ENCODE measurements at places on chromosomes 7 and 10. TPM values are rescaled to one million over a fixed set of nuclear protein-coding genes. Genes with fewer than 3 reads are reported as not detected.

Gene AMZ1
- total RNA-seq: not detected

- DNase-seq: no peak
Measured at GRCh38 chr10:62460393-62460792, 86.2 kb downstream of the ZNF365 start.

DNA sequence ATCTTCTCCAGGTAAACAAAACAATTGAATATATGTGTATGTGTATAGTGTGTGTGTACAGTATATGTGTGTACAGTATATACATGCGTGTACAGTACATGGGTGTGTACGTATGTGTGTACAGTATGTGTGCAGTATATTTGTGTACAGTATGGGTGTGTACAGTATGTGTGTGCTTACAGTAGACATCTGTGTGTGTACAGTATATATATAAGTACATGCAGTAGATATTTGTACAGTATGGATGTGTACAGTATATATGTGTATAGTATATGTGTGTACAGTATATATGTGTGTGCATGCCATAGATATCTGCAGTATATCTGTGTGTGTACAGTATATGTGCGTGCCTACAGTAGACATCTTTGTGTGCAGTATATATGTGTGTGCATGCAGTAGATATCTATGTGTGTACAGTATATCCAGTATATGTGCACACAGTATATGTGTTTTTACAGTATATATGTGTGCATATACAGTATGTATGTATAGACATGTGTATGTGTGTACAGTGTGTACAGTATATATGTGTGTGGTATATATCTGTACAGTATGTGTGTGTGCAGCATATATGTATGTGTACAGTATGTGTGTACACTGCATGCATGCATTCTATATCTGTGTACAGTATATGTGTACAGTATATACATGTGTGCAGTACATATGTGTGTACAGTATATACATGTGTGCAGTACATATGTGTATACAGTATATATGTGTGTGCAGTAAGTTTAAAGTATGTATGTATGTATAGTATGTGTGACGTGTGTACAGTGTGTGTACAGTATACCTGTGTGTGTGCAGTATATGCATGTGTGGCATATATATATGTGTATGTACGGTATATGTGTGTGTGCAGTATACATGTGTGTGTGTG is 37.3 kb upstream of the SLC39A12 start:
- DNase-seq: no peak

Gene BAG3
- 27.7 TPM for total RNA-seq

GRCh38 chr7:141486959-141487358 is 64.3 kb upstream of the AGK start:
- DNase-seq: no peak

DNA sequence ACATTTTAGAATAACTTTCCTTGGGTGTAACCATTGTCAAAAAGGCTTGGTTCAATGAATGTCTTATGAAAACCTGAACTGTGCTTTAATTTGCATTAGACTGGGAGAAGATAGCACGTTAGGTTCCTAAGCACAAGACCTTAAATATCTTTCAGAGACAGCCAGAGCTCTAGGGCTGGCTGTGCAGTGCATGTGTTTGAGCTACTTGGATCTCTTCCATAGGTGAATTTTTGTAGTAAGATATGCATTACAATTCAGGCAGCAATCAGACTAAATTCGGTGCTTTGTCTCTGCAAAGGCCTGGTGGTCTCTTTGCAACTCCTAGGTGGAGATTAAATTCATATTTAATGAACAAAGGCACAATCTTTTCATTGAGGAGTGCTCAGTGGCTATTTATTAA is 192.0 kb downstream of the ZNF438 start:
- no peak for DNase-seq

All from activated CD4-positive, alpha-beta T cell treated with anti-CD3 and anti-CD28 coated beads, Interleukin-2, amount 10 ng/mL, durations not matched to agents 24 days and 14 days (primary cell).